Right renal cortex interstitium (tissue), 3 donors: ENCODE measurements at places on chromosomes 1 and 21.
A peak's percentile ranks its signal among the peaks of the same experiment; 100 is the strongest.

GRCh38 chr1:212595229-212595628 lies 13.3 kb upstream of the ATF3 start:
- DNase-seq = no peak

- DNase-seq = no peak
Measured at GRCh38 chr1:30414086-30414850, 309.1 kb downstream of the MATN1 start.

DNA sequence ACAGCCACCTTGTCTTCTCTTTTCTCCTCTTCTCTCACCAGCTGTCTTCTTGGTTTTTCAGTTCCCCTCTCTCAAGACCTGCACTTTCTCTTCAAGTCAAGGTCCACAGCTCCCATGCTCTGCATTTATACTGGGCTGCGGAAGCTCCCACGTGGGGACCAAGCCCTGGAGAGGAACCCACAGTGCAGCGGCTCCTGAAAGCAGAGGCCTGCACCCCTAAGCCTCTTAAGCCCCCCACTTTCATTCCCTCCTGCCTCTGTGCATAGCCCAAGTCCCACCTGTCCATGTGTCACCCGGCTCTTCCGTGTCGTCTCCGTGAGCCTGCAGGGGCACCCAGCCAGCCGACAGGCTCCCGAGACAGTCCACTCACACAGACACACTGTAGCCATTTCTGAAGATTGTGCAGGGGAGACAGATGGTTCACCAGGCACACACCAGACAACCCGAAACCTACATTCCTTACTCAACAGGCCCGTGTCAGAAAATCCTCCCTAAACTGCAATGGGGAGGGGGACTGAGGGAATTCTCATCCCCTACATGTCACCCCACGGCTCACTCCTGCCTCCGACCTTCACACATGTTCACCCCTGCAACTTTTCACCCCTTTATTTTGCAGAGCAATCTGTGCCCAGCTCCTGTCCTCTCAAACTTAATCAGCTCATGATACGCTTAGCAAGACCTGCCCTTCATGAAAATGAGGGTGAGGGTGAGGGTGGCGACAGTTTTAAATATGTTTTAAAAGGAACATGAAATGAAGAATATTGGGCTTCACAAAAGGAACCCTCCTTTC lies 6.3 kb downstream of the MX2 start:
- DNase-seq = no peak

GRCh38 chr1:28604411-28604810 lies 12.3 kb downstream of the RAB42 start:
- DNase-seq = no peak

DNA sequence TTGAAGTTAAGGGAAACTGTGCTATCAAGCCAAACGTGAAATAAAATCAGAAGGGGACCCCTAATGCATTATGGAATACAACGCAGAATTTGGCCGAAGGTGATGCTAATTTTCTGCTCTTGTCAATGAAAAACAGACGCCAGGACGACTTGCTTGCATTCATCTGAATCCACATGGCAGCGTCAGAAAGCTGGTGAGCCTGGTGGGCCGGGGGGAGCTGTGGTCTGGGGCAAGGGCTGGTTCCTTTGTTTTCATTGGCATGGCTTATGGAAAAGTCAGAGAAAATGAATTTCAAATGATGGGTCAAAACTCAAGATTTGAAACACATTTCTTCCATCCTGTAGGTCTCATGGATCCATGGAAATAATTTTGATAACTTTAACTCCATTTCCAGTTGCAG lies 86.4 kb upstream of the RUNX1 start:
- DNase-seq = no peak

GRCh38 chr21:46369520-46370235 lies 45.7 kb downstream of the PCNT start:
- no peak for DNase-seq

DNA sequence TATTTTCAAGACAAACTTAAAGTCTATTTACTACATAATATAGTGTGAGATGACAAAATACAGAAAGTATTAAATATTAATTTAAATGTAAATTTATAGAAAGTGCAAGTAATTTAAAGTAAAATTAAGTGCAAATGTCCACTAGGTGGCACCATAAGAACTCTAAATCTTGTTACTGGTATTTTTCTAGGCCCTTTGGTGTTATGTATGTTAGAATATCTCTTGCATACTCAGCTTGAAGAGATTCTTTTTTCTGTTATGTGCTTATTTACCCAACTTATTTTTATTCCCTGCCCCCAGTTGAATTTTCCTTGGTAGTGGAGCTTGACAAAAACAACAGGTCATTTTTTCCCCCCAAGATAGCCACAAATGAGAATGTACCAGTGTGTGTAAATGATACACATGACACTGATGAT lies 71.5 kb downstream of the RPS6KC1 start:
- no peak for DNase-seq

DNA sequence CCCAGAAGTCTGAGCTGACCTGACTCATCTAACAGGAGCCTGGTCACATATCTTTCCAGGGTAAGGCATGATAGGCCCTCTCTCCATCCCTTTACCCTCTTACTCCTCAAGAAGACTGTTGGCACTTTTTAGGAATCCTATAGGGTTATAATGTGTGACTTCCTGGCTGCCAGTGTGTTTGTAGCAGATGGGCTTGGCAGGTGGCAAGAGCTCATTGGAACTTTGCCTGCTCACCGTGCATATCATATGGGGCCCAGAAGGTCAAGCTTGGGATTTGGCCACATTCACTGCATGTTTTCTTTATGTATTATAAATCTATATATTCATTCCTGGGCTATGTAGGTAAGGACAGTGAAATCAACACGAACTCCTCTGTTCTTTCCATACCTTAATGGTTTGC lies 5.2 kb downstream of the KAZN start:
- no peak for DNase-seq

GRCh38 chr1:167819849-167820683 lies 93.9 kb downstream of the ADCY10 start:
- DNase-seq = peak; percentile 19

DNA sequence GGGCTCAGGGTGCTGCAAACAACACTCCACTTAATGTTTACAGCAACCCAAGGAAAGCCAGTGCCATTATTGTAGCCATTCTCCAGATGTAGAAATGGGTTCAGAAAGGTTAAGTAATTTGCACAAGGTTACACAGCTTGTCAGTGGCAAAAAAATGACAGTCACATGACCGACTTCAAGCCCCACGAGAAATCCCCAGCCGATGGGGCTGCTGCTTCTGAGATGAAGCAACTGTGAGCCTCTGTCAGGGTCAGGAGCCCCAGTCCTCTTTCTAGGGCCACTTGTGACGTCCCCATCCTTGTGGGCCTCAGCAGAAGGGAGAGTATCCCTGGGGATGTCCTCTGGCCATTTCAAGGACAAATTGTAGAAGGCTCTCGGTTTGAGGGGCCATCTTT lies 54.8 kb downstream of the EDN2 start:
- DNase-seq = no peak

DNA sequence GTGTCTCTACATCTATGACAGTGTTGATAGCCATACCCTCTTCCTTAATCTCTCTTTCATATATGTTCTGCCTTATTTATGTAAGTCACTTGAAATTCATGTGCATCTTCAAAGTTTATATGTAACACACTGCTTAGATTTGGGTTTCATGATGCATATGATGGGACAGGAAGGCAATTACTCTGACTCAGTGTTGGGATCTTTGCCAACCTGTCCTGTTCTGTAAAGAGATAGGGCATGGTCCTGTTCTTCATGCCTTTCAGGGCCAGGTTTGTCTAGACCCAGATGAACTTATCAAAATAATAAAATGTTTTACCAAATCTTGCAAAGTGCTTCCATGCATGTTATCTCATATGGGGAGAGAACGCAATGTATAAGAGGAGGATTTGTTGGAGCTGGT lies 69.5 kb downstream of the TMPRSS15 start:
- DNase-seq = no peak

DNA sequence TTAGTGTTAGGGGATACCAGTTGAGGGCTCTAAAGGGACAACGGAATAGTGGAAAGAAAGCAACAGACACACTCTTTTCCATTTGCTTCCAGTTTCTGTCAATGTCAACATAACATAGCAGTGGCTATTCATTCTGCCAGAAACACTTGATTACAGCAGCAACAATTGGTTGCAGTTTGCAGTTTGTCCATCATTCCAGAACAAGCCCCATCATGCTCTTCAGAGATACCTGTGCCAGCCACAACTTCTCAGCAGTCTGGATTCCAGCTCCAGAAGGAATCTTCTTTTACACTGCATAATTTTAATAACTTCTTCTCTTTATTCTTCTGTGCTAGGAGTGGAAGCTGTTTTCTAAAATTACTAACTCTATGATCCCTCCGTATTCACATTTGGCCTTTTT lies 1521.4 kb downstream of the PLA2G4A start:
- DNase-seq = no peak

DNA sequence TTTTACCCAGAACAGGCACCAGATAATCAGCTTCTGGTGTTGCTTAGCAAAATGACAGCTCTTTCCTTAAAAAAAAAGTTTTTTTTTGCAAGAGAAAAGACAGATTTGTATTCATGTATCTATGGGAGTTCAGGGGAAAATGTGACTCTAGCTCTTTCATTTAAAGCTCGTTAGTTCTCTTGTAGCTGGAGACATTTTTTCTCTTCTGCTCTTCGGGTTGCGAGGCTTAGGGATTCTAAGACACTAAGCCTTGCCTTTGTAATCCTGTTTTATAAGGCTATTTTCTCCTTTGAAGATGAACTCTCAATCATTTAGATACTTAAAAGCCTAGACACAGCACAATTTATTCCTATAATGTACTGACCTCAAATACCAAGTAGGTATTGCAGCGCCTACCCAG lies 40.3 kb upstream of the EDARADD start:
- no peak for DNase-seq

DNA sequence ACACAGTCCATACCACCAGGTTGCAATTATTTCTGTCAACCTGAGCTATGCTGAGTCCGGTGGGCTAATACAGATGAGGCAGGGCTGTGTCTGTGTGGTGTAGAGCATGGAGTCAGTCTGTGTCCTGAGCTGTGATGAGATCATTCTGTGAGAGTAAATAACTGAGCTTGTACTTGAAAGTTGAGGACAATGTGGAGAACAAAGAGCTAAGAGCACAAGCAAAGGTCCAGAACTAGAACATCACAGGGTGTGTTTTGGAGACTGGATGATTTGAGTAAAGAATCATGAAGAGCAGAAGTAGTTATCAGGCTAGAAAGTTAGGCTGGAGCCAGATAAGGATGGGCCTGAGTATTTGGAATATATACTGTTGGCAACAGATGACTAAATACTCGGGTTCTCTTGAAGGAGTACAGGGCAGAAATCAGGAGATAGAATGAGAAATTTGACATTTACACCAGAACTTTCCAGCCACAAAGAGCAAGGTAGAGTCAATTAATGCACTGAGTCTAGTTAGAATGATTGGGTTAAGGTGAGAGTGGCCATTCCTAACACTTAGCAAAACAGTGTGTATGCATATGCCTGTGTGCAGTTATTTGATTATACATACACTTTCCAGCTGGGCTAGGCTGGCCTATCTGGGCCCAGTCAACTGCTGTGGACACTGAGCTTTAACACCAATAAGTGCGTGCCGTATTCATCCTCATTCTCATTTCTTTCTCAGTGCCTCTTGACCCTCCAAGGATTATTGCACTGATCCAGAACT lies 48.8 kb downstream of the LEPR start:
- DNase-seq = no peak

DNA sequence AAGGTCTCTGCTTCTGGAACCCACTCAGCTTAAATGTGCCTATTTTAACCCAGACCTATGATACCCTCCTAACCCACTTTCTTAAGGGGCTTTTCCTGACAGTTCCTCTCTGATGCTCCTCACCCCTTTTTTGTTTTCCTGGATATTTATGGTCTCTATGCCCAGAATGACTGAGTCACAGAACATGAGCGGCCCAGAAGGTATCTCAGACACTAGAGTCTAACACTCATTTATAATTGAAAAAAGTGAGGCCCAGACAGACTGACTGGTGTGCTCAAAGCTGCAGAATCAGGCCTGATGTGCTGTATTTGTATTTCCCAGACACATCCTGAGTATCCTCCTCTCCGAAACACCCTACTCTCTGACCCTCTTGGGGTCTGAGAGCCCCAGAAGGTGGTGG lies 44.0 kb downstream of the LRRC71 start:
- no peak for DNase-seq

- no peak for DNase-seq
Measured at GRCh38 chr1:162407539-162407938, 4.4 kb downstream of the SH2D1B start.

- no peak for DNase-seq
Measured at GRCh38 chr1:114458237-114458777, 52.7 kb downstream of the TRIM33 start.

GRCh38 chr1:1167841-1168450 lies 5.7 kb upstream of the TTLL10 start:
- DNase-seq = no peak

- DNase-seq = no peak
Measured at GRCh38 chr1:23100074-23100748, 68.4 kb downstream of the LUZP1 start.

- no peak for DNase-seq
Measured at GRCh38 chr1:226979115-226979516, 39.0 kb downstream of the COQ8A start.

DNA sequence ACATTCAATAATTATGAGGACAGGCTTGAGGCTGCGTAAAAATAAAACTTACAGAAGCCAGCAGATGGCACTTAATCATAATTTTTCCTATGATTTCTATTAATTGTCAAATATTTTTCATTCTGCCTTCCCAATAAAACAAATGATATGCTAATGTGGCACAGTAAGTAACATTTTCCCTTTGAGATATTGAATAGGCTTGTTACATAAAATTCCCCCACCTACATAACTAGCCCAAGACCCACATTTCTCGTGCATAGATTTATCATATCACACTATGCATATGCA lies 55.4 kb upstream of the PTGFRN start:
- no peak for DNase-seq

DNA sequence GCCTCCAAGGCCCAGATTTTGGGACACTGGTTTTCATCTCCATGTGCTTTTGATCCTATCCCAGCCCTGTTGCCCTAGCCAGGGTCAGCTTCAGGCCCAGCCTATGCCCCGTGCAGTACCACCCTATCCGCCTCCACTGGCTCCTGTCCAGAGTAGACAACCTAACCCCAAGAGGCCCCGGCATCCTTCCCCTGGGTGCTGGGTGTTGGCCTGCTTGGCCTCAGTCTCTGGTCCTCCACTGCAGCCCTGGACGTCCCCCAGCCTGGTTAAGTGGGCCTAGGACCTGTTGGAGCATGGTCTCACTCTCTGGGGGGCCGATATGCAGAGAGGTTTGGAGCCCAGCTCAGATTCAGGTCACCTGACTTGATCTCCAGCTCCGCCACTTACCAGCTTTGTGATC lies 1.6 kb downstream of the CSF3R start:
- DNase-seq = no peak

DNA sequence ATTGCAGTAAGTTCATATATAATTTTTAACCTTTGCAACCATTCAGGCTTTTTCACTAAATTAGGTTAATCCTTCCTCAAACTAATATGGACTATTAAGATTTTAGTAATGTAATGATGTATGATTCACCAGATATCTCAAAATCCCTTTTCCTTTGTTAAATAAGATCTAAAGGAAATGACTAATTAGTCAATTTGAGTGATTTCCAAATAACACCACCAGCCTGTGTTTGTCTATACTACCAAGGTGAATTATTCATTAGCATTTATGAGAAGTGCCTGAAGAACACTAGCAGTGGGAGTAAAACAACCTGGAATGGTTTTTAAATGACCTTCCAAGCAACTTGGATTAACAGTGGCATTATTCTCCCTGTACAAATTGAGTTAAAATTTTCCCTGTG lies 670.6 kb upstream of the PKN2 start:
- DNase-seq = no peak

- no peak for DNase-seq
Measured at GRCh38 chr1:60619581-60619980, 462.8 kb upstream of the NFIA start.
